ENCODE measurements at places on chromosomes 7 and 10.

DNA sequence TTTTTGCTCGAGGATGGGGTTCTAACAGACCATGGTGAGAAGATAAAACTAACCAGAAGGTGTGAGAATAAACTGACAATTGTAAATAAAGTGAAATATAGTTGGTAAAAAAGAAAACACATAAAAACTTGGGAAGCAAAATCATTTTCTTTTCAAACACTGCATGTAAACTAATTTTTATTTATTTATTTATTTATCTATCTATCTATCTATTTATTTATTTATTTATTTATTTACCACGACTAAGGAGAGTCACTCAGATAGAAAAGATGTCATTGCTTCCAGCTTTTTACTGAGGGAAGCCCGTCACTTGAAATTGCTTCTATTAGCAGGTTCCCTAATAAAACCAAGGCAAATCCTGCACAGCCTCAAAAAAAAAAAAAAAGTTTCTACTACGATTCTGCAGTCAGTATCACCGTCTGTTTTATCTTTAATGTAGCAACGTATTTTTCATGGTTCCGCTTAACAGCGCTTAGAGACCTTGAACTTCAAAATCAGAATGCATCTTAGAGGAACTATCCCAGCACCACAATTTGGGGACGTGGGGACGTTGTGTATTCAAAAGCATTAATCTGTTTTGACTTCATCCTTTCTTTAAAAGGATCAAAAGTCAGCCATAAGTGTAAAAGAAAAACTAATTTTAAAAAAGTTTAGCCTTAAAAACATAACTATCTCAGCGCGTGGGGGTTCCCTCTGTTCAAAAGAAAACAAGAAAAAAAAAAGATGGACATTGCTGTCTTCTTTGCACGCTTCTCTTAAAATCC lies 33.3 kb upstream of the EBLN1 start:
- no peak for DNase-seq

GRCh38 chr10:30574432-30574796 lies 55.1 kb downstream of the LYZL2 start:
- no peak for DNase-seq

DNA sequence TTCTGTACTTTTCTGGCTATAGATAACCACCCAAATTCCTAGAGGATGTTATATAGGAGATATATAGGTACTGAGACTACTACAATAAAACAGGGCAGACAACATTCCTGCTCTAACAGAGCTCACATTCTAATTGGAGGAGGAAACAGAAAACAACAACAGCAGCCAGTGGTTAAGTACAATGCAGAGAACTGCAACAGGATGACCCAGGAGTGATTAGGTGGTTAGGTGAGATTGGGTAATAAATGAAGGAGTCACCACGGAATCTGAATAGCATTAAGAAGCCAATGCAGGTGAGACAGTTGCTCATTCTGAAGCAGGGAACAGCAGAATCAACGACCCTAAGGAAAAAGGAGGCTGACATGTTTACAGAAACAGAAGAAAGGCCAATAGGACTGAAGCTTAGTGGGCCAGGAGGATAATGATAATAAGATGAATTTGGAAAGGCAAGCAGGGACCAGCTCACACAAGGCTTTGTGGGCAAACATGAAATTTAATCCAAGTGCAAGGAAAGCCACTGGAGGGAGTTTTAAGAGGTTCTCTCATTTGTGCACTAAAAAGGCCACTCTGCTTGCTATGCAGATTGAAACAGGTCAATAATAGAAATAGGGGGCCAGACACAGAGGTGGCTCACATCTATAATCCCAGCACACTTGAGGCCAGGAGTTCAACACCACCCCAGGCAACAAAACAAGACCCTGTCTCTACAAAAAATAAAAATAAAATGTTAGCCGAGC lies 16.9 kb upstream of the REEP3 start:
- DNase-seq, result no peak

DNA sequence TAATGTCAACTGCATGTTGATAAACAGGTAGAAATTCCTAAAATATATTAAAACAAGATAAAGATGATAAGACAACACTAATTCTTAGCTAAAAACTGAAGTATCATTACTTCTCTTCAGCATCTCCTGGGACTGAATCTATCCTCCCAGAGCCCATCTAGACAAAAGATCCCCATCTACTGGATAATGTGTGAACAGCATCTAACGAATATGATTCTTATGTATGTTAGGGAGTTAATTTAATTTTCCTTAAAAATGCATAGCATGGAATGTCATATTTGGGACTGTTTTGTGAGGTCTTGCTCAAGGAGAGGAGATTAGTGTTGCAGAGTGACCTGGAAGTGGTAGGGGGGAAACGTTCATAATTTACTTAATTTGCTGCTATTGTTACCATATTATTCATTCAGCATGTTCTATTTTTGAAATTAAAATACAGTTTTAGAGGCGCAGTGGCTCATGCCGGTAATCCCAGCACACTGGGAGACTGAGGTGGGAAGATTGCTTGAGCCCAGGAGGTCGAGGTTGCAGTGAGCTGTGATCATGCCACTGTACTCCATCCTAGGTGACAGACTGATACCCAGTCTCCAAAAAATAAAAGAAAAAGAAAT lies 305.1 kb upstream of the CSTF2T start:
- DNase-seq, result no peak

GRCh38 chr7:1741751-1742554 lies 71.9 kb downstream of the ELFN1 start:
- DNase-seq, result no peak

DNA sequence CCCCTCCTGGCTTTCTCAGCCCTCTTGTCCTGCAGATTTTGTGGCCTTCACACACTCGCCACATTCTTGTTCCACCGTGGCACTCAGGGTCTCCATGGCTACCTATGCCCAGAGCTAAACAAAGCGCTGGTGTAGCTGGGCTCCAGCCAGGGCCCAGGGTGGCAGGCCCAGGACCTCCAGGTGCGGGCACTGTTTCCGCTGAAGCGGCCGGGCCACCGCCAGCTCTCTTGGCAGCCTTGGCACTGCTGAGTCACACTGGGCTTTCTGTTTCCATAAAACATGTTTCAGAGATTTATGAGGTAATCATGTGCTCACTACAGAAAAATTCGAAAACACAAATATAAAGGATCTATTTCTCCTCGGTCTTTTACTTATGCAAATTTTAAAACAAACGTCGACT lies 51.3 kb downstream of the AOC1 start:
- peak; percentile 75 for DNase-seq

GRCh38 chr7:111708072-111708471 lies 145.8 kb upstream of the IMMP2L start:
- DNase-seq, result no peak

DNA sequence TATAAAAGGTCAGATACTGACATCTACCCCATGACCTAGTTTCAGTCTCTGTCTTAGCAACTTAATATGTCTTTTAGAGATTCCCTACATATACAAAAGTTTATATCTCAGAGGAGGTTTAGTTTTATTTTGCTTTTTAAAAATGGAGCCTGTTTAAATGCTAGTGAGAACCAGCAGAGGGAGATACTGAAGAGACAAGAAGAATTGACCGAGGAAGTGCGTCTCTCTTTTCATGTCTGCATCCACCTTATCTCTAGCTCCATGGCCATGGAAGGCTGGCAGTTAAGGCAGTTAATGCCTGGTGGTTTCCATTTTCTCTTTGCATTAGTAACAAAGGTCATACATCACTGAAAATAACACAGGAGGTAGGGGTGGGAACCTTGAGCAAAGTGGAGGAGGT lies 10.7 kb downstream of the SUV39H2 start:
- no peak for DNase-seq

- no peak for DNase-seq
Measured at GRCh38 chr10:89160339-89160738, 46.8 kb downstream of the CH25H start.

- no peak for DNase-seq
Measured at GRCh38 chr7:130070861-130071622, 708 bp downstream of the KLHDC10 start.

DNA sequence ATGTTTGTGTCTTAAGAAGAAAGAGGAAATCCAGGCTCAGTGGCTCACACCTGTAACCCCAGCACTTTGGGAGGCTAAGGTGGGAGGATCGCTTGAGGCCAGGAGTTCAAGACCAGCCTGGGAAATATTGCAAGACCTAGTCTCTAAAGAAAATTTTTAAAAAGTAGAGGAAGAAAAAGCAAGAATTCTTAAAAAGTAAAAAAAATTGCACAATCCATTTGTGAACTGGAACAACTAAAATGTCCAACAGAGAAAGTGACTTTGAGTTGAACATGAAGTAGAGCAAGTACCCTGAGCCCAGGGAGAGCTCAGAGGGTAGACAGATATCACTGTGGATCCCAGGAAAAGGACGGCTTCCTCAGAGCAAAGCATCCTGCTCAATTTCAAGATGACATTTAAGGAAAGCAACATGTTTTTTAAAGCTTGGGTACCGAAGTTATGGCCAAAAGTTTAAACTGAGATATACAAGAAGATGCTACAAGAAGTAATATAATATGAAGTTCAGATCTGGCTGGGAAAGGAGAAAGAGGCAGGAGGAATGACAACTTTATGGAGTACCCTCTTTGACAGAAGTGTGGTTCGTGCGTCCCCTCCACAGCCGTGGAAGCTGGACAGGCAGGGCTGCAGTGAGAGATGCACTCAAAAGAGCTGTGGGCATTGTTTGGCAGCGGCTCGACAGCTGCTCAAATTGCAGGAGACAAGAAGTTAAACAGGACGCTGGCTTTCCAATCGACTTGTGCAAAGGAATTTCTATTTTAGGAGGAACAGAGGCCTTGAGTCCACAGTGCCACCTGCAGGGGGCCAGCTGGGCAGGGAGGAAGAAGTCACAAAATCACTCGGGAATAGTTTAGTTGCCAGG lies 201.3 kb downstream of the JCAD start:
- DNase-seq, result no peak

DNA sequence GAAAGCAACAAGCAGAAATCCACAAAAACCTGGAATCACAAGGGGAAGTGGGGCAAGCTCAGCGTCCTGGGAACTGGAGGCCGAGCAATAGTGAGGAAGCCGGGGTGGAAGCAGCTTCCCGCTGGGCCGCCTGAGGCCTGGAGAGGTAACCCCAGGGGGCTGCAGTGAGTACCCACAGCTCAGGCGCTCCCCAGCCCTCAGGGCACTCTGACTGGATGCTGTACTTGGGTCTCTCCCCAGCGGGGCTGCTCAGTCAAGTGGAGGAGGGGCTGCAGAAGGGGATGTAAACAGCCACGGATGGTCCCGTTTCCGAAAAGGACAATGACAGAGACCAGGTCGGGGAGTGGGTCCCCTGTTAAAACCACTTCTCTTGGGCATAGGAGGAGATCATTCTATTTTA lies 50.3 kb downstream of the SLIT1 start:
- no peak for DNase-seq

DNA sequence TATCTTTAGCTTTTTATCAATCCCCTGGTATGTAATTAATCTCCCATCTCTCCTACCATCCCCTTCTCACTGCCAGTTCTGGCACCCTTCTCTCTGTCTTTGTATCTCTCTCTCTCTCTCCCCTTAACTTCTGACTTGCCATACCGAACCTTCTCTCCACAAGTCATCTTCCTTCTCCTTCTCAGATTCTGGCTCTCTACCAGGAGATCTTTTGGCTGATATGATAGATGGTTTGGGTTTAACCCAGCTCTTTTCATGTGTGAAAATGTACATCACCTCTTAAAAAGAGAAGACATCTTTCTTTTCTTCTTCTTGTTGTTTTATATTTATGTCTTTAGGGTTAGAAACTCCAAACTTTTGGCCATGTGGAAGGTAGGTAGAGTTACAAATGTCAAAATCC lies 196.7 kb downstream of the HGF start:
- no peak for DNase-seq

GRCh38 chr7:116560021-116560970 lies 35.5 kb downstream of the CAV1 start:
- peak; percentile 13 for DNase-seq

DNA sequence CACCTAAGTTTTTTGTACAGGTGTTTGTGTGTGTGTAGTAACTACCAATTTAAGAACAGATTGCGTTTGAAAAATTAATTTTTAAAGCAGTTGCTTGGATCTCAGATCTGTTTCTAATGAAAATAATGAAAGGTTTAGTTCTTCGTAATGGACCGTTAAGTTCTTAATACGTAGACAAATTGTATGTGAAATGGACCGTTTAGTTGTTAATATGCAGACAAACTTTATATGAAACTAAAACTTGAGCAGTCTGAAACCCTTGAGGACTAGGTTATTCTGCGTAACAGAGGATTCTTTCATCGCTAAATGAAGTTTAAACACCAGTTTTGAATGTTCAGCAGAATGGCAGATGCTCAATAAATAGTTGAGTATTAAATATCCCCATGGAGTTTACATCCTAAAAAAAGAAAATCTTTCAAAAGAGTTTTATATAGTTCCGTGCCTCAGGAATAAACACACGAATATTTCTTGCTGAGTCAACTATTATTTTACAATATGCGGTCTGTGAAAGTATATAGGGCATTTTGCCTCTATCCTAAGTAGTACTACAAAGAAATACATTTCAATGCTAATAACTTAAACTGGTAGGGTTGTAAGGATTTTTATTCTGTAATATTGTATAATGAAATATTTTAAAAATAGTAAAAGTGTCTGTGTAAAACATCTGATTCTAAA lies 1.2 kb downstream of the DBF4 start:
- DNase-seq, result no peak

DNA sequence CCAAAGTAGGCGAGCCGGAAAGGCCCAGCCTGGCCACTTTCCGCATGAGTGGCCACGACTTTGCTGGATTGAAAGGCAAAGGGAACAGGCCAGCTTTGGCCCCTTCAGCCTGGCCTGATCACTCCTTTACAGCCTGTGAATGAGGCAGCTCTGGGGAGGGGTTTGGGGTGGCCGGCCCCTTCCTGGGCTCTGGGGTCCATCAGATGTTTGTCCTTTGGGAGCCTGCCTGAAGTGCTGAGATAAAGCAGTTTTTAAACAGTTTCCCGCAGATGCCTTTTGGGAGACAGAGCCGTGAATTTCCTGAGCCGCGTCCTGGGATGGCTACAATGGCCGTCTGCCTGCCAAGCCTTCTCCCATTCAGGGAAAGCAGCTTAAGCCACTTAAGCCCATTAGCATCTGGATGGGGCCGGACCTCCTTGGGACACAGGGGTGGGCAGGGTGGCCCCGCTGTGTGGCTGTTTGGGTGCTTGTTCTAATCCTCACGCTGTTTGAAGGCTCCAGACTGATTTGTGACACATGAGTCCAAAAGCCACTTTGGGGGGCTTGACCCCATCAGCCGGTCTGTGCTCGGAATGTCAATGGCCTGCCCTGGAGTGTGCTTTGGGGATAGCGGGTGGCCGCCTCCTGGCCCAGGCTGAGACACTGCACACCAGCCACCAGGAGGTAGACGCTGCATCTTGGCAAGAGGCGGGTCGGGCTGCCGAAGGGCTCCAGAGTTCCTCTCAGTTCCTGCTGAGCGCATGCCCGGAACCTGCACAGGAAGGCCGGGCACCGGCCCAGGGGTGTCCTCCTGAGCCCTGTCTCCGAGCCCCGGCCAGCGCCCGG lies 38.9 kb downstream of the NKX6-2 start:
- DNase-seq, result no peak

DNA sequence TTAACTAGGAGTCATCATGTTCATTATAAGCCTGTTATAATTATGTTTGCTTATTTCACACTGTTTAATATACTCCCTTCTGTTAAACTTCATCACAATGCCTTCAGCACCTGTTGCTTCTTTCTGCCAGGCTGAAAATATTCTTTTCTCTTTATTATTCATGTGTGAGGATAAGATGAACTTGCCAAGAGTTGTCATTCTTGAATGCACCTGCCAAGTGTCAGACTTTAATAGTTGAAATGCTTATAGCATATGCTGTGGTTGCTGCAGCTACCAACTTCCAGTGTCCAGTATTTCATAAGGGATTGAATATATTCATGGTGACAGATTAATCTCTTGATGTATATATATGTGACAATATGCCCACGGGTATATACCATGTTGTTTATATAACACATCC lies 339.2 kb upstream of the MEOX2 start:
- DNase-seq, result peak; percentile 54

Data from NCI-H446 treated with DMSO at 0.1 percent for 48 hours (cell line).